MCF 10A (cell line): ENCODE measurements at places on chromosomes 11 and 22. TPM values are rescaled to one million over a fixed set of nuclear protein-coding genes. Genes with fewer than 3 reads are reported as not detected.

DNA sequence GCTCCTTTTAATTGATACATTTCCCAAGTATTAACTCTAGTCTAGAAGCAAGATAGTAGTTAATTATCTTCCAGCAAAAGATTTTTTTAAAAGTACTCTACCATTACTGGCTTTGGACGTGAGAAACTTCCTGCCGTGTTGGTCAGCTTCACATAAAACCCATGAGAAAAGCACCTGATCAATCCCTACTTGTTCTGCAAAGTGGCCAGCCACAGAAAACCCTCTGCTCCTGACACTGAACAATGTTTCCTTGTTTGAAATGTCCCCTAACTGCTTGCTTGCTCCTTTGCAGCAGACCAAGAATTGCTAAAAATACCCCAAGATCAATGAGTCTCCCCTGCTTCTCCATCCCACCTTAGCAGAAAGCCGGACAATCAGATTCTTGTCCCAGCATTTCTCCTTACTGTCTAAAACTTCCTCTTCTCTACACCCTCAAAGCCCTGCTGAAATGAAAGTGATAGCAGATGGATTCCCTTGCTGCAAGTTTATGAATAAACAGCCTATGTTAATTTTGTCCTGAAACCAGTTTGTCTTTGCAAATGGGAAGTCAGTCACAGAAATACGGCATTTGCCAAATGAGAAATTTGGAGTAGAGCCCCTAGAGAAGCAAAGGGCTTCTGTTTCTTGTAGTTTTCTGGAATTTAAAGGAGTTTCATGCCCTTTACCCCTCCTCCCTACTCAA, 207.1 kb upstream of the ARHGAP20 start:
- H3K27me3 ChIP-seq: peaks cover 48% of the 10 kb centered on the region
- no peaks in the 10 kb centered on the region for H3K36me3 ChIP-seq
- H3K27ac ChIP-seq: no peak overlapping the region
- H3K4me1 ChIP-seq: peaks cover 5% of the 10 kb centered on the region
- DNase-seq: no peak

- no peak for DNase-seq
- no peaks in the 10 kb centered on the region for H3K27me3 ChIP-seq
- peak overlapping the region; percentile 95 for H3K27ac ChIP-seq
- H3K36me3 ChIP-seq: peaks cover 66% of the 10 kb centered on the region
- peaks cover 33% of the 10 kb centered on the region for H3K4me1 ChIP-seq
- peak overlapping the region; percentile 95 for H3K4me3 ChIP-seq
Measured at GRCh38 chr11:85663080-85663752, 1.7 kb downstream of the CREBZF start.

GRCh38 chr11:101860696-101861427, 53.9 kb upstream of the CEP126 start:
- no peaks in the 10 kb centered on the region for H3K27me3 ChIP-seq
- H3K4me3 ChIP-seq: no peak overlapping the region
- peaks cover 13% of the 10 kb centered on the region for H3K4me1 ChIP-seq
- H3K27ac ChIP-seq: no peak overlapping the region

- no peak overlapping the region for H3K4me3 ChIP-seq
- H3K36me3 ChIP-seq: no peaks in the 10 kb centered on the region
- H3K4me1 ChIP-seq: peaks cover 6% of the 10 kb centered on the region
- H3K27ac ChIP-seq: no peak overlapping the region
- no peak for DNase-seq
- H3K27me3 ChIP-seq: no peaks in the 10 kb centered on the region
Measured at GRCh38 chr11:15835788-15836411, 520.4 kb downstream of the SOX6 start.

LRRN4CL gene
- total RNA-seq: 0.42 and 0.81 TPM in 2 replicates

LRRC32 gene
- total RNA-seq: not detected in 2 replicates
